Mucosa of descending colon (tissue), 3 donors: ENCODE measurements at places on chromosomes 7 and 10. TPM values are rescaled to one million over a fixed set of nuclear protein-coding genes. Genes with fewer than 3 reads are reported as not detected.

Gene DYDC1
- not detected for total RNA-seq

Gene LEP
- not detected for total RNA-seq

GRCh38 chr10:91287276-91287675 lies 66.8 kb downstream of the PCGF5 start:
- no peak for DNase-seq

GRCh38 chr10:116947841-116948529 lies 57.0 kb downstream of the SHTN1 start:
- no peak for DNase-seq
